H1 (cell line): ENCODE measurements at places on chromosomes 13 and 19. TPM values are rescaled to one million over a fixed set of nuclear protein-coding genes. Genes with fewer than 3 reads are reported as not detected.

DNA sequence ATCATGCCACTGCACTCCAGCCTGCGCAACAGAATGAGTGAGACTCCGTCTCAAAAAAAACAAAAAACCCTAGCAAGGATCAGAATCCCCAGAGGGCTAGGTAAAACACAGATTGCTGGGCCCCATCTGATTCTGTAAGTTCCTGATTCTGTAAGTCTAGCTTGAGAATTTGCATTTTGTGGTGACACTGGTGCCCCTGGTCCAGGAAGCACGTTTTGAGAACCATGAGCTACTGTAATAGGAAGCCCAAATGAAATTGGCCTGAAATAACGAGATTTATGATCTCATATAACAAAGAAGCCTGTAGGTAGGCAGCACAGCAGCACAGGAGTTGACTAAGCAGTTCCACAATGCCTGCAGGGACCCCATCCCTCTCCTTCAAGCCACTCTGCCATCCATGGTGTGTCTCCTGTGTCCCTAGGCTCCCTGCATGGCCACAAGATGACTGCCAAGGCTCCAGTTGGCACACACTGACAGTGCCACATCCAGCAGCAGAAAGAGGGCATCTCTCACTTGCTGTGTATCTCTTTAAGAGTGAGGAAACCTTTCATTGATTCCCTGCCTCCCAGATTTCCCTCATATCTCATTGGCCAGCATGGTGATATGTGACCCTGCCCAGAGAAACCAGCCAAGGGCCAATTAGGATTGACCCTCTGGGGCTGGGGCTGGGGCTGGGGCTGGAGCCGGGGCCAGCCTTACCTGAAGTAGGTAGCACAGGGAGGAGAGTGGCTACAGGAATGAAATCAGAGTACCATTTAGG lies 21.7 kb downstream of the SIPA1L3 start:
- no peak for DNase-seq

DNA sequence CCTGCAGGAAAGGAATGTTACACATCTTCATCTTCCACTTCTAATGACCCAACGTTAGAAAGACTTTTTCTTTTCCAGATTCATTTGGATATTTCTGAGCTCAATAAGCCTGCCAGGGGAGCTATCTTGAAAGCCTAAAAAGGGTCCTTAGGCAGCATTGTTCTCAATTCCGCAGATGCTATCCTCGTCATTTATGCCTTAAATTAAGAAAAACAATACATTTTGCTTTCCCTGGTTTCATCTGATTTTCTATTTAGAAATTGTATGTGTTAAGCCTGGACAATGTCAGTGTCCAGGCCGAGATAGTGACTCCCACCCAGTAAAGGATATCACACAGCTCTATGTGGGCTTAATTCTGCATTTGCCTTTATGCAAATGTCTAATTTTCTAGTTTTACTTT lies 721.3 kb downstream of the DIAPH3 start:
- DNase-seq: no peak

DNA sequence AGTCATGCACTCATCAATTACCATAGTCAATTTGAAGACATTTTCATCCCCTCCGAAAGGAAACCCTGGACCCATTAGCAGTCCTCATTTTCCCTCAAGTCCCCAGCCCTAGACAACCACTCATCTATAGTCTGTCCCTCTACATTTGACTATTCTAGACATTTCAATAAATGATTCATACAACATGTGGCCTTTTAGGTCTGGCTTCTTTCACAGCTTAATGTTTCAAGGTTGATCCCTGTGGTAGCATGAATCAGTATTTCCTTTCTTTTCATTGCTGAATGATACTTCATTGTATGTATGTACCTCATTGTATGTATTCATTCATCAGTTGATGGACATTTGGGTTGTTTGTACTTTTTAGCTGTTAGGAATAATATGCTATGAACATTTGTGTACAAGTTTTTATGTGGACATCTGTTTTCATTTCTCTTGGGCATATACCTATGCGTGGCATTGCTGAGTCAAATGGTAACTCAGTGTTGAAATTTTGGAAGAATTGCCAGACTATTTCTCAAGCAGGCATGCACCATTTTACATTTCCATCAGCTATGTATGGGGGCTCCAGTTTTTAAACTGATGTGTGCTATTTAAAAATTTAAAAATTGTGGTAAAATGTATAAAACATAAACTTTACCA lies 18.4 kb downstream of the SPATA13 start:
- no peak for DNase-seq

GRCh38 chr13:74077375-74077774 lies 56.8 kb downstream of the KLF12 start:
- no peak for DNase-seq

- no peak for DNase-seq
These were observed 10.2 kb downstream of the COLGALT1 start for GRCh38 chr19:17565611-17566010.

DNA sequence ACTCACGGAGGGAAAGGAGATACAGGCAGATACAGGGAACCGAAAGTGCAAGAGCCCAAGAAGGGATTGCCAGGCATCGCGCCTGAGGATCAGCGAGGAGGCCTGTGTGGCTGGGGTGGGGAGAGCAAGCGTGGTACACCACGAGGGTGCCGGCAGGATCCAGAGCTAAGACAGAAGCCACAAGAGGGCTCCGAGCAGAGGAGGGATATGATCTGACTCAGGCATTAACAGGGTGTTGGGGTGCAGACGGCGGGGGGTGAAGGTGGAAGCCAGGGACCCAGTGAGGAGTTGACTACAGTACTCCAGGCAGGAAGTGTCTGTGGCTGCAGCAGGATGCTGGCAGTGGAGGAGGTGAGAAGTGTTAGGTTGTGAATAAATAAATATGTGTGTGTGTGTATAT lies 5.4 kb upstream of the PPP1R37 start:
- DNase-seq: no peak

GRCh38 chr19:6693681-6694080 lies 23.7 kb upstream of the TNFSF14 start:
- no peak for DNase-seq

The RBM42 gene
- 80.8 and 83.3 TPM in 2 replicates for total RNA-seq

The LINGO3 gene
- total RNA-seq: 0.13 TPM in 1 of 2 replicates, not detected in the other

The CD22 gene
- total RNA-seq: 0.54 and 0.60 TPM in 2 replicates

The METTL21C gene
- not detected in 2 replicates for total RNA-seq
